A673 (cell line): ENCODE measurements at places on chromosomes 12 and 14.

- DNase-seq = no peak
Measured at GRCh38 chr12:68391937-68392336, 59.8 kb upstream of the MDM1 start.

DNA sequence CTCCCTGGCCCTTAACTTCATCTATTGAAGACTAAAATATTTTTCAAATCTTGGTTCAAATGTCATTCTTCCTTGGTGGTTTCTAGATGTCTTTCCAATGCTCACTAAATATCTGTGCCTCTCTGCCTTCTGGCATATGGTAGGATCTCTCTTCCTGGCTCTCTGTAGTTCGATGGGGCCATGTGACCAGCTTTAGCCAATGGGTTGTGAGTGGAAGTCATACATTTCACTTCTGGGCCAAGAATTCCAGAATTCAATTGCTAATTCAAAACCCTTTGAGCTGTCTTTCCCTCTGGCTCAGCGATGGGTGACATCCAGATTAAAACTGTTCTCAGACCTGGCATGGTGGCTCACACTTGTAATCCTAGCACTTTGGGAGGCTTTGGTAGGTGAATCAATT, 25.8 kb upstream of the CTDSP2 start:
- DNase-seq = no peak

GRCh38 chr12:68739891-68740290, 6.1 kb upstream of the SLC35E3 start:
- DNase-seq = no peak

GRCh38 chr12:96751626-96752025, 155.4 kb upstream of the NEDD1 start:
- DNase-seq = peak; percentile 62

DNA sequence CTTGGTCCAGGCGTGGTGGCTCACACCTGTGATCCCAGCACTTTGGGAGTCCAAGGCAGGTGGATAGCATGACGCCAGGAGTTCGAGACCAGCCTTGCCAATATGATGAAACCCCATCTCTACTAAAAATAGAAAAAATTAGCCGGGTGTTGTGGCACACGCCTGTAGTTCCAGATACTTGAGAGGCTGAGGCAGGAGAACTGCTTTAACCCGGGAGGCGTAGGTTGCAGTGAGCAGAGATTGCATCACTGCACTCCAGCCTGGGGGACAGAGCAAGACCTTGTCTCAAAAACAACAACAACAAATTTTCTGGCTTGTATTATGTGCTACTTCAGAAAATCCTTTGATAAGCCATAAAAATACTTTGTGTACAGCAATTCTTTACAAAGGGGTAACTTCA, 41.1 kb downstream of the LARP4 start:
- DNase-seq = no peak

GRCh38 chr14:33707716-33708115, 243.2 kb downstream of the EGLN3 start:
- no peak for DNase-seq
